ENCODE measurements at places on chromosomes 4 and X.

DNA sequence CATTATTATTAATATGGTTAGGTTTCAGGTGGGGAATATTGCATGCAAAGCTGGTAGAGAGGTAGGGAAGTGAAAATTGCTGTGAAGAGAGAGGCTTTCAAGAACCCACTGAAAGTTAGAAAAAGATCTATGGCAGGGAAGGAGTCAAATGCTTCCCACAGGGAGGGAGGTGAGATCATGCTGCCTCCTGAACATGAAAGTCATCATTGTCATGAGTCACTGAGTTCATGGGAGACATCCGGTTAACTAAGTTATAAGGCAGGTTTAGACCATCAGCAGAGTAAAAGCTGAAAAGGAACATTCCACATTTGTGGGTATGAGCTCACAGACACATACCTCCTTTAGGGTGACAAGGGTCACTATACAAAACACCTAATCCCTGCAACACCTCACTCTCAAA is 16.2 kb downstream of the GATB start:
- DNase-seq = no peak

GRCh38 chrX:19867411-19867732 is 20.0 kb downstream of the SH3KBP1 start:
- no peak for DNase-seq

DNA sequence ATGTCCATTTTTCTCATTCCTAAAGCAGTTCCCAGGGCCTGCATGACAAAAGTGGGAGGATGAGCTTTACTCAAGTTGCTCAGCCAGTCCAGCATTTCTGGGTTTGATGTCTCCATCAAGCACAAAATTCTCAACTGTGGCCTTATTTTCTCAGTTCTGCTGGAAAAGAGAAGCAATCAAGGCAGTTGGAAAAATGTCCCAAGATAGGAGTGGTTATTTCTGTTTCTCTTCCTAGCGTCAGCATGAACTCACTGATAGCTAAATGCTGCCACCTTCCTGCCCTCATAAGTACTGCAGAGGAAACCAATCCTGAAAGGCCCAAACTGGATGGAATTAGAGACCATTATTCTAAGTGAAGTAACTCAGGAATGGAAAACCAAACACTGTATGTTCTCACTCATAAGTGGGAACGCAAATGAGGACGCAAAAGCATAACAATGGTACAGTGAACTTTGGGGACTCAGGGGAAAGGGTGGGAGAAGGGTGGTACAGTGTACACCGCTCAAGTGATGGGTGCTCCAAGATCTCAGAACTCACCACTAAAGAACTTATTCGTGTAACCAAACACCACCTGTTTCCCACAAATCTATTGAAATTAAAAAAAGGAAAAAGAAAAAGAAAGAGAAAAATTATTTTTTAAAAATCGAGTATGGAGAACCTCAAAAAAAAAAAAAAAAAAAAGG is 29.6 kb downstream of the ADH7 start:
- peak; percentile 84 for DNase-seq

GRCh38 chr4:81971061-81971460 is 402.7 kb downstream of the HNRNPD start:
- DNase-seq = no peak

- DNase-seq = peak; percentile 66
These were observed 15.8 kb downstream of the UBE2K start for GRCh38 chr4:39713691-39714090.

DNA sequence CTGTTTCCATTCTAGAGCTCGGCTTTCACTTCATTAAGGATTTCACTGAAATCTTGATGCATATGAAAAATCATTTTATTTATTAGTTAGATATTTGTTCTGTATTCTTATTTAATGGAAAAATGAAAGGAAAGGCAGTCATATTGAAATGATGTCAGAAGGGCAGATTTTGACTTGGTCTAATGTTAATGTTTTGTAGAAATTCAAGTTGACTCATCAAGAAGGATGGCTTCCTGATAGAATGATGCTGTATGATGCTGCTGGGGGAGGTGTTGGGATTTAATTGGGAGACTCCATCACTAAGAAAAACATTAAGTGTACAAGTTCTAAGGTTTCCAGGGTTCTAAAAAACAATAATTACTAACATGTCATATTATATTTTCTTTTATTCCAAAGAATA is 204.8 kb downstream of the PDGFC start:
- no peak for DNase-seq

DNA sequence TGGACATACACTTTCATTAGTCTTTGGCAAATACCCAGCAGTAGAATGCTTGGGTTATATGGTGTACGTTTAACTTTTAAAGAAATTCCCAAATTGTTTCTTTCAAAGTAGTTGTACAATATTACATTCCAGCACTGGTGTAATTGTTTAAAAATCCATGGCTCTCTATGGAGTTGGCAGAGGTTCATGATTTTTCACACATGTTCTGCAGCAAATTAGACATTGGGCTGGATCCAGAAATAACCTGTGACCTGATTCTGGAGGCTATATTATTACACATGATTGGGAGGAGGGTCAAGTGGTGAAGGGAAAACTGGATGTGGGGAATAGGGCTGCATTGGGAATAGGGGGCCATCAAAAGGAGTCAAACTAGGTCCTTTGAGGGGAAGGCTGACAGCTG is 41.9 kb downstream of the MAMLD1 start:
- no peak for DNase-seq

GRCh38 chrX:39957816-39958566 is 139.8 kb downstream of the BCOR start:
- DNase-seq = no peak

- no peak for DNase-seq
These were observed 132.2 kb upstream of the KIT start for GRCh38 chr4:54525602-54526001.

GRCh38 chrX:148501386-148502066 is 1.1 kb downstream of the AFF2 start:
- no peak for DNase-seq

- no peak for DNase-seq
These were observed 231.3 kb downstream of the INPP4B start for GRCh38 chr4:142614621-142615323.

DNA sequence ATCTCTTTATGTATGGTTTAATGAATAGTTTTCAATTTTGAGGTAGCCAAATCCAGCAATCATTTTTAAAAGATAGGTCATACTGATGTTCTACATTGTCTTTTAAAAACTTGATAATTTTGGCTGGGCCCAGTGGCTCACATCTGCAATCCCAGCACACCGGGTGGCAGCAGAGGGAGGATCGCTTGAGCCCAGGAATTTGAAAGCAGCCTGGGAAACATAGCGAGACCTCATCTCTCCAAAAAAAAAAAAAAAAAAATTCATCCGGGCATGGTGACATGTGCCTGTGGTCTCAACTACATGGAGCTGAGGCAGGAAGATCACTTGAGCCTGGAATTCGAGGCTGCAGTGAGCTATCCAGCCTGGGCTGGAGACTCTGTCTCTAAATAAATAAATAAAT is 419.8 kb downstream of the GALNTL6 start:
- no peak for DNase-seq

- DNase-seq = no peak
These were observed 112.2 kb downstream of the ZAR1 start for GRCh38 chr4:48602222-48602621.

- DNase-seq = no peak
These were observed 118.8 kb downstream of the UCHL1 start for GRCh38 chr4:41375561-41375960.

GRCh38 chr4:146072376-146072775 is 103.1 kb upstream of the LSM6 start:
- DNase-seq = peak; percentile 35

DNA sequence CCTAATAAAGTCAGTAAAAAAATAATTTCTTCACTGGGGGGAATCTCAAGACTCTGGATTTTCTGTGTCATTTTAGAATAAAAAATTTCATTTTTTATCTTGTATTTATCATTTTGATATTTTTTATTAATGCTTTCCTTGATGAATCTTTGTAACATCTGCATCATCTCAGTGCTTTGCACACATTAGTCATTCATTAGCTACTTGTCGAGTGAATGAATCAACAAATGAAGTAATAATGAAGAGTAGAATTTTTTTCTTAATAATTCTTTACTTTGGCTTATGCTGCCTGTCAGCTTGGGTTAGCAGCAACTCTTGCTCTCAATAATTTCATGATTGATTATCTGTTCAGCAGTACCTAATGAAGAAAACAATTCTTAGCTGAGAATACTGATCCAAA is 530.8 kb downstream of the GRXCR1 start:
- no peak for DNase-seq

GRCh38 chr4:87679449-87680169 is 29.5 kb downstream of the DMP1 start:
- DNase-seq = peak; percentile 72

DNA sequence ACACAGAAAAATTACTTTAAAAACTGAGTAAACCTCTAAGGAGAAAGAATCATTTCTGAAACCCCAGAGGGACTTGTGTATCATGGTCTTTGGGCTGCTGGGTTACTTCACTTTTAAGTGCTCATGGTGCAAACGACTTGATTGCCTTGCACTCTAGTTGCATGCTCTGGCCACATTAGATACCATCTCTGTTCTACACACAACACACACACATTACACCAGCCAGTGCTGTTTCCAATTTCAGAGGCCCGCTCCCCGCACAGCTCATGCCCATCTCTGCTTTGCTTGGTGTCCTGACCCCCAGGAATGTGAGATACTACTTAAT is 2.1 kb downstream of the PPP3CA start:
- peak; percentile 11 for DNase-seq

GRCh38 chr4:10095296-10095991 is 21.2 kb downstream of the WDR1 start:
- DNase-seq = peak; percentile 17

GRCh38 chr4:173442223-173442932 is 43.5 kb upstream of the SCRG1 start:
- DNase-seq = no peak

All from inflammatory macrophage treated with lipopolysaccharide for 1 hour (primary cell).